ENCODE measurements at places on chromosomes 16 and 17. TPM values are rescaled to one million over a fixed set of nuclear protein-coding genes. Genes with fewer than 3 reads are reported as not detected.

DNA sequence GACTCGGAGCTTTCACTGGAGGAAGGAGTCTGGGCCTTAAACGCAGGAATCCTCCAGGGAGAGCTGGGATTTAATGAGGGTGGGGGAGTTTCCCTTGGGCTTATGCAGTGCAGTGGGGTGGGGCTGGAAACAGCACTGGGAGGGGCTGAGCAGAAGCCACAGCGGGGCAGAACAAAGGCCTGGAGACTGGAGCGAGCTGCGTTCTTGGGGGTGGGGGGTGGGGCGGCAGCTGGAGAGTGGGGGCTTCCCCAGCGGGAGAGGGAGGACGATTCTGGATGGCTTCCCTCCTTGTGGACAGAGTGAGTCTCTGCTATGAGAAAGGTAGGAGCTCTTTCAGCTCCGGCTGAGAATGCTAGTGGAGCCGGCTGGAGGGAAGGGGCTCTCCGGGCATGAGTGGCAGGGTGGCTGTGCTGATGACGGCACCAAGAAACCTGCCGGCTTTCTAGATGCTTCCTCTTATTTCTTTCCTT is 406.0 kb downstream of the SEC14L1 start:
- no peak overlapping the region for H3K4me3 ChIP-seq
- H3K27ac ChIP-seq = no peak overlapping the region
- DNase-seq = peak; percentile 36

Gene CNP
- 19.5 TPM for polyA plus RNA-seq

Gene MTSS2
- polyA plus RNA-seq = 7.3 TPM

- H3K27me3 ChIP-seq = no peaks in the 10 kb centered on the region
- no peak overlapping the region for H3K27ac ChIP-seq
- DNase-seq = peak; percentile 89
- no peak overlapping the region for H3K4me3 ChIP-seq
- peaks cover 8% of the 10 kb centered on the region for H3K36me3 ChIP-seq
- H3K4me1 ChIP-seq = peaks cover 5% of the 10 kb centered on the region
Measured at GRCh38 chr17:29615492-29616299, 7.0 kb downstream of the CORO6 start.

Gene CDH1
- 366 TPM for polyA plus RNA-seq

Gene PRDM7
- not detected for polyA plus RNA-seq

GRCh38 chr16:8874388-8874787 is 5.6 kb upstream of the CARHSP1 start:
- peaks cover 9% of the 10 kb centered on the region for H3K4me1 ChIP-seq
- no peak overlapping the region for H3K4me3 ChIP-seq
- DNase-seq = no peak
- H3K36me3 ChIP-seq = no peaks in the 10 kb centered on the region
- H3K27me3 ChIP-seq = no peaks in the 10 kb centered on the region
- no peak overlapping the region for H3K27ac ChIP-seq

Gene ADAD2
- polyA plus RNA-seq = not detected

GRCh38 chr16:46911038-46911437 is 26.9 kb downstream of the GPT2 start:
- no peaks in the 10 kb centered on the region for H3K27me3 ChIP-seq
- no peak for DNase-seq
- peaks cover 2% of the 10 kb centered on the region for H3K36me3 ChIP-seq
- H3K4me3 ChIP-seq = no peak overlapping the region
- no peak overlapping the region for H3K27ac ChIP-seq

DNA sequence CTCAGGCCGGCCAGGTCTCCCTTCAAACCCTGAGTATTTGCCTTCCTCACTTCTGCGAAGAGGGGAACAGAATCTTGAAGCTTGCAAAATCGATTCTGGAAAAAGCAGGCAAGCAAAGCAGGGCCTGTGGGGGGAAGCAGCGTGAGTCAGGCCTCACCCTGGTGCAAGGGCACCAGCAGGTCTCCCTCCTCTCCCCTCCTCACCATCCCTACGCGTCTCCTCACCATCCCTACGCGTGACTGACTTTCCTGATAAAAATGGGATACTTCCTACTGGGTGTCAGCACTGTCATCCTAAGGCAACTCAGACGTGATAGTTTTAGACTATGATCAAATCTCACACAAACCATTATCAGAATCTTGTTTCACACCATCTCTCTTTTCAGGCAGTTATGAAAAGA is 12.1 kb downstream of the CMTM3 start:
- H3K36me3 ChIP-seq = peaks cover 7% of the 10 kb centered on the region
- H3K27ac ChIP-seq = no peak overlapping the region
- no peak for DNase-seq

DNA sequence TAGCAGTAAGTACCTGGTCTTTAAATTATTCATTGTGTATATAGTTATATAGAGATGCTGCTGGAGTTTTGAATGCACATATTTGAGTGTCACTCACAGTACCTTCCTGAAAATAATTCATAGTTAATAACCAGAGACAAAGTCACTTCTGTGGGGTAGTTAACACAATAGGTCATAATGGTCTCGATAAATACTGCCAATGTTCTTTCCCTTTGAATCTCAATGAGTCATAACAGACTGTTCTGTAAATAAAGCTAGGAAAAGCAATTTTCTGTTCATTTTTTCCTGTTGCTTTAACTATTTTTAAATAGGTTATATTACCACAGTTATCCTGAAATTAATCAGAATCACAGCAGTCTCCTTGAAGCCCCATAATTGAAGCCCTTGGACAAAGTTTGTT is 87.2 kb downstream of the MAP2K4 start:
- no peak overlapping the region for H3K27ac ChIP-seq
- H3K36me3 ChIP-seq = no peaks in the 10 kb centered on the region
- H3K4me3 ChIP-seq = no peak overlapping the region
- DNase-seq = no peak

- no peak for DNase-seq
- H3K36me3 ChIP-seq = no peaks in the 10 kb centered on the region
- no peak overlapping the region for H3K27ac ChIP-seq
- no peaks in the 10 kb centered on the region for H3K27me3 ChIP-seq
- peaks cover 5% of the 10 kb centered on the region for H3K4me1 ChIP-seq
Measured at GRCh38 chr17:72295916-72296315, 175.1 kb downstream of the SOX9 start.

DNA sequence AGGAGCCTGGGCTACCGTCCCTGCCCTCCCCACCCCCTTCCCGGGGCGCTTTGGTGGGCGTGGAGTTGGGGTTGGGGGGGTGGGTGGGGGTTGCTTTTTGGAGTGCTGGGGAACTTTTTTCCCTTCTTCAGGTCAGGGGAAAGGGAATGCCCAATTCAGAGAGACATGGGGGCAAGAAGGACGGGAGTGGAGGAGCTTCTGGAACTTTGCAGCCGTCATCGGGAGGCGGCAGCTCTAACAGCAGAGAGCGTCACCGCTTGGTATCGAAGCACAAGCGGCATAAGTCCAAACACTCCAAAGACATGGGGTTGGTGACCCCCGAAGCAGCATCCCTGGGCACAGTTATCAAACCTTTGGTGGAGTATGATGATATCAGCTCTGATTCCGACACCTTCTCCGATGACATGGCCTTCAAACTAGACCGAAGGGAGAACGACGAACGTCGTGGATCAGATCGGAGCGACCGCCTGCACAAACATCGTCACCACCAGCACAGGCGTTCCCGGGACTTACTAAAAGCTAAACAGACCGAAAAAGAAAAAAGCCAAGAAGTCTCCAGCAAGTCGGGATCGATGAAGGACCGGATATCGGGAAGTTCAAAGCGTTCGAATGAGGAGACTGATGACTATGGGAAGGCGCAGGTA is 762 bp downstream of the CDK12 start:
- peak overlapping the region; percentile 85 for H3K4me3 ChIP-seq
- DNase-seq = peak; percentile 72
- H3K4me1 ChIP-seq = no peaks in the 10 kb centered on the region
- H3K36me3 ChIP-seq = no peaks in the 10 kb centered on the region
- H3K27me3 ChIP-seq = no peaks in the 10 kb centered on the region
- peak overlapping the region; percentile 98 for H3K27ac ChIP-seq

DNA sequence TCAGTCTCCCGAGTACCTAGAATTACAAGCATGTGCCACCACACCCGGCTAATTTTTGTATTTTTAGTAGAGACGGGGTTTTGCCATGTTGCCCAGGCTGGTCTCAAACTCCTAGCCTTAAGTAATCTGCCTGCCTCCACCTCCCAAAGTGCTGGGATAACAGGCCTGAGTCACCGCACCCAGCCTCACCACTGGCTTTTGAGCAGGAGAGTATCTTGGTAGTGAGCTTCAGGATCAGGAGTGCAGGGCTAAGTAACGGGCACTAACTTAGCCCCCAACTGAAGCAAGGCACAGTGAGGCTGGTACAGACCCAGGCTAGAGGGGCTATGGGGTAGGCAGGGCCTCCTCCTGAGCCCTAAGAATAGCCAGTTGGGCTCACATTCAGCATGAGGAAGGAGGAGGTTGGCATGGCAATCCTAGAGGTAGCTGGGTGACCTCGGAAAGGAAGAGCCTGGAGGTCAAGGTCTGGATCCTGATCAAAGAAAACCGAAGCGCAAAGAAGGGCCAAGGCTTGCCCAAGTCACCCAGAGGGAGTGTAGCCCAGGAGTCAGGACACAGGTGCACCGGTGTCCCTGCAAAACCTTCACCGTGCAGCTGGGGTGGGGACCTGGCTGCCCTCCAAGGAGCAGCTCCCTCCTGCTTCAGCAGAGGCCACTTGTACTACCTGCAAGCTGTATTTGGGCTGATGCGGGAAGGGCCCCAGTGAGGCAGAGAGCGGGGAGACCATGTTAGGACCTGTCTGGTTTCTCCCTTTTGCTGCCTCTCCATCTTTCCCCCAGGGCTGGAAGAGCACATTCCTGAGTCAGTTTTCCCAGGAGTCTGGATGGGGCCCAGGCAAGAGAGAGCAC is 1.3 kb upstream of the ADGRG5 start:
- no peak overlapping the region for H3K4me3 ChIP-seq
- H3K27me3 ChIP-seq = peaks cover 3% of the 10 kb centered on the region
- no peaks in the 10 kb centered on the region for H3K36me3 ChIP-seq
- H3K27ac ChIP-seq = no peak overlapping the region
- peaks cover 5% of the 10 kb centered on the region for H3K4me1 ChIP-seq

- no peaks in the 10 kb centered on the region for H3K4me1 ChIP-seq
- no peak for DNase-seq
- H3K27me3 ChIP-seq = no peaks in the 10 kb centered on the region
- H3K27ac ChIP-seq = no peak overlapping the region
- no peaks in the 10 kb centered on the region for H3K36me3 ChIP-seq
Measured at GRCh38 chr16:55561319-55561848, 5.1 kb upstream of the CAPNS2 start.
